GF-D8 (cell line): ENCODE measurements at places on chromosomes 2 and 18.

- DNase-seq, result no peak
These were observed 107.3 kb downstream of the CABYR start for GRCh38 chr18:24246143-24246542.

DNA sequence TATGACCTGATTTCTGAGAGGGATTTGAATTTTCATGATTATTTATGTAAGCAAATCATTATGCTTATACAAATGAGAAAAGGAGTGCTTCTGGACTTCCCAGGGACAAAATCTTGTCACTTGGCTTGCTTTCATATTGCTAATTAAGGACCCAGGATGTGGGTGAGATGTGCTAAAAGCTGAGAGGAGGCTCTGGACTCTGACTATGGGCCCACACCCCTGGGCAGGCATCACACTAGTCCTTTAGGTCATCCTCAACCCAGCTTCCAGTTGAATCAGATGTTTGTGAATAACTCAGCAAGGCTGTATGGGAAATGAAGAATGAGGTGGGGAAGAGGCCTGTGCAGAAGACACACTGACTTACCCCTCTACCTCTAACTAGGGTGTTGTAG, 11.9 kb downstream of the IL1B start:
- DNase-seq, result no peak

DNA sequence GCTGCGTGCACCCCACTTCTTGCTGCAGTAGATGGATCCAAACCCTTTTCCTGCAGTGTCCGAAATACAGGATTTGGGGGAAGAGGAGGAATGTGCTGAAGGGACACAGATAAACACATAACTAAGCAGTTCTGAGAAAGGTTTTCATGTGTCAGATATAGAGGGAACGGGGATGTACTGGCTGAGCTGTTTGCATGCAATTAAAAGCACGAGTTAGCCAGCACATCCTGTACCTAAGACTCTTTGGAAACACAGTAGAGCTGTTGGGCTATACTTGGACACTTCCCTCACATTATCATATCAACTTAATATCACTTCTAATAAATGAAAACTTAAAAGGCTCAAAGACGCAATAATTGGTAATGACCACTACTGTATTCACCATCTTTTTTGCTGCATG, 377.4 kb downstream of the XIRP2 start:
- no peak for DNase-seq

- DNase-seq, result no peak
These were observed 55.9 kb downstream of the E2F6 start for GRCh38 chr2:11410101-11410500.

- no peak for DNase-seq
These were observed 205.6 kb downstream of the RTP5 start for GRCh38 chr2:242075168-242075567.

DNA sequence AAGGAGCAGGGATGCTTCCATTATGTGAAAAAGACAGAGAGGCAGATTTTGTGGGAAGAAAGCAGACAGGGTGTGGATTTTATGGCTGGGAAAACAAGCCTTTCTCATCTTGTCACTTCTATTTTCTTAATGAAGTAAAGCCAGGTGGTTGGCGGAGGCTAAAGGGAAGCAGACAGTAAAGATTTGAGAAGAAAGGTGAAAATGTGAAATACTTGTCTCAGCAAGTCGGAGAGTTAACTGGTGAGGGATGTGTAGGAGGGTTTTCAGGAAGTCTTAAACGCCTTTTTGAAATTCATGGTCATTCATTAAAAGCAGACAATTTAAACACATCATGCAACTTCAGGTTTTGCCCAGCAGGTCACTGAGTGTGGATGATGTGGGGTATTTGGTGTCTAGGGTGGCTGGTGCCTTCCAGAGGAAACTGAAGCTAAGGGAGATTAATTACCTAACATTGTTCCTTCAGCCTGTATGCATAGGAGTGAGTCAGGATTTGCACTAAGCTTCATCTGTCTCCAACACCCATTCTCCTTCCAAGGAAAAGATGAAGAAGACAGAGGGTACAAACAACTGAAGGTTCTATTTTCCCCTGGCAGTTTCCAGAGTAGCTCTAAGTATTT, 20.7 kb downstream of the SLC14A2 start:
- no peak for DNase-seq

DNA sequence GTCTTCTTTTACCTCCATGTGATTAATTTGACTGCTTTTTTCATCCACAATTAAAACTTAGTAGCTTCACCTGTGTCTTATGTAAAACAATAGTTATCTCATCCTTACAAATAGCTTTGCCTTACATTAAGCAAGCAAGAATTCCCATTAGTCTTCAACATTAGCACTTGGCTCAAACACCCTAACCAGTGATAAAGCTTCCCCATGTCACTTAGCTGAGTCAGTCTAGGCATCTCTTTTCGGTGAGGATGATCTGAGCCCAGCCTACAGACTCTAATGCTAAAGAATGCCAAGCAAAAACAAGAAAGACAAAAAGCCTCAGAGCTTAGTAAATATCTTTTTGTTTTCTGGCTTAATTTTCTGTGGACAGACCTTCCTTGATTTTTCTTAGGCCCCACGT, 26.1 kb downstream of the GAD1 start:
- DNase-seq, result no peak

- DNase-seq, result no peak
These were observed 59.4 kb downstream of the DGKD start for GRCh38 chr2:233413559-233414272.

GRCh38 chr2:98236935-98237334, 109.3 kb upstream of the CNGA3 start:
- no peak for DNase-seq

DNA sequence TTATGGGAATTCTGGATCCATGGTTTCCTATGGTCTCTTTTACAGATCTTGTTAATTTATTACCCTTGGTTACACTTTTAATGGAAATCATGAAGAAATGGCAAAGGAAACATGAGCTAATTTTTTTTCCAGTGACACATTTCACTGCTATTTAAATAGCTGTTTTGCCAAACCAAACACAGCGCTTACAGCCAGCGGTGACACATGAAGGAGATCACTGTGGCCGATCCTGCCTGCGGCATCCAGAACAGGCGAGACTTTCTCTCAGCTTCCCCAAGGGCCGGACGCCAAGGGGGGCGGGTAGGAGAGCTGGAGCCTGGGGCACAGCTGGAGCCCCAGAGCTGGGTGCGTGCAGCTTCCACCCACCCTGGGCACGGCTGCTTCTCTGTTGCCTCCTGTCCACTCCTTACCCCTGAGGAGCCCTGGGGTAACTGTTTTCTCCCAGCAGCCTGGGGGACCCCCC, 81.4 kb upstream of the PKDCC start:
- DNase-seq, result no peak

DNA sequence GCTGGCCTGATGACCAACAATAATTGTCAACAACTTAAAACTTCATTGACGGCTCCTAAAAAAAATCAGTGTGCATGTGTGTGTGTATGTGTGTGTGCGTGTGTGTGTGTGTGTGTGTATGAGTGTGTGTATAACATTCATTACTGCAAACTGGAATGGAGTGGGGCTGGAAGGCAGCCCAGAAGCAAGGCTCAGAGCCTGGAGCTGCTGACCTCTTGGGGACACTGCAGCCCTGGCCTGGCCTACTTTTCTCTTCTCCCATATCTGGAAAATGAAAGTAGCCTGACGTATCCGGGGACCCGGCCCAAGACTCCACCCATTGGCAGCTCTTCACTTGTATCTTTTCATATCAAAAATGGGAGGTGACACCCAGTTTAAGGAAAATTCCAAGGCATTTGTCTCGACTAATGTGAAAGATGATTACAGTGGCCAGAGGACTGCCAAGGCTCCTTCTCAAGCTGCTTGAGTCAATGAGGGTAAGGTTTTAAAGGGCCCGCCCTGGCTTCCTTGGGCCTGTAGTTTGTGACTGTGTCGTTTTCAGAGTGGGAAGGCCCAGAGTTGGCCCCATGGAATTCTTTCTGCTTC, 72.4 kb upstream of the IL1R1 start:
- DNase-seq, result no peak

GRCh38 chr2:176546550-176546949, 277.3 kb downstream of the MTX2 start:
- no peak for DNase-seq

DNA sequence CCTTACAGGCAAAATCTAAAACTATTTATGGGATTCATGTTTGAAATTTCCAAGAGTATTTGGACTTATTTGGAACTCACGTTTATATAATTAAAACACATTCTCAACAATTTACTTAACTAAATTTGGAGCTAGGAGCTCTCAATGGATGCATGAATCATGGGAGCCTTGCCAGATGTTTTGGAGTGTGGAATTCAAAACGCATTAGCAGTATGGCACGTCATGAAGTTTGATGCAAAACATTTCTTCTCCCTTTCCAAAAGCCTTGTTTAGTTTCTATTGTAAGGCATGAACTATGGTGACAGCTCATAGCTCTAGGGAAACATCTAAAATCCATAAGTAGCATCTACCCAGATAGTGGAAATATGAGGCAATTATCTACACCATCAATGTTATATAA, 701.6 kb downstream of the SATB2 start:
- no peak for DNase-seq

GRCh38 chr2:113218283-113219091, 44.7 kb downstream of the PSD4 start:
- no peak for DNase-seq

DNA sequence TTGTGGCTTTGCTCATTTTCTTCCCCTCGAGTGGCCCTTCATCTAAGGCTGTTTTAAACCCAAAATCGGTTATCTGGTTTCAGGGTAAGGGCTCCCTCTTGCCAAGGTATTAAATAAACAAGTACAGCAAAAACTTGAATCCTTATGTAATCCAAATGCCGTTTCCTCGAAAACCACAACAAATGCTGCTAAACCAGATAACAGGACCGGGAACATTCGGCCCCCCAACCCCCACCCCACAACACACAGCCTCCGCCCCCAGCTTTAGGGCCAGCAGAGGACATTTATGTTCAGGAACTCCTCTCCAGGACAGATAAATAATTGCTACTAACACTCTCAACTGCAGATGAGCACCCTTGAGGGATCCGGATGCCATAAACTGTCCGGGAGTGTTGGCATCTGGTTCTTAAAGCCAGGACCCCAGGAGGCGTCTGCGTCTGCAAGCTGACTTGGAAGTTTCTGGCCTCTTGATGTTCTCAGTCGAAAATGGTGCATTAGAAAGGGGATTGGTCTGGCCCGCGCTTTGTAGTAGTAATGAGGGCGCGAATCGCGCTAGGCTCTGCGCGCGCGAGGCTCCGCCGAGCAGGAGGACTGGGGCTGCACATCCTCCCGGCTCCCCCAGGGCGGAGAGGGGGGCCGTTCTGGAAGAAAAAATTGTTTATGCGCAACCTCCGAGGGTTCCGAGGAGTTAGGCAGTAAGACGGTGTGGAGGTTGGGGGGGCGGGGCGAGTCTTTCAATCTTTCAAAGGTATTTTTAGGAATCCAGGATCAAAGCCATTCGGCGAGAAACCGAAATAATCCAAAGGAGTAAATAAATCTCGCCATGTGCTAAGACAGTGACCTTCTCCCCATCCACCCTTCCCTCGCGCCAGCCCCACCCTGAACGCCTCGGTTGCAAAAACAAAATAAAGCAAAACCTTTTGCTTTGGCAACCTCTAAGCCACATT, 3.9 kb upstream of the ID2 start:
- peak; percentile 72 for DNase-seq

DNA sequence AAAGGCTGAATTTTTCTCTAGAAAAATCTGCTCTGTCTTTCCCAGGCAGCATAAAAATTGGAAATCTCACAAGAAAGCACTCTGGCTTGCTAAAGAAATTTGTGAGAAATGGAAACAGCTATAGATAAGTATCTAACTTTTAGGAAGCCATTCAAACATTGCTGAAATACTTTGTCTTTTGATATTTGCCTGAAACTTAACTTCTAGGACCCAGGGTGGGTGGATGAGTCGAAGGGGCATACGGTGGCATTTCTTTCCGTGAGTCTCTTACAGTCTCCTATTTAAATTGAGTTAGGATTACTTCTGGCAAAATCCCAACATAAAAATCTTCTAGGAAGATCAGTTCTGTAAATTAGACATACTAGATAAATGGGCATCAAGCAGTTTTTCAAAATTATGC, 532 bp upstream of the COL3A1 start:
- DNase-seq, result no peak

DNA sequence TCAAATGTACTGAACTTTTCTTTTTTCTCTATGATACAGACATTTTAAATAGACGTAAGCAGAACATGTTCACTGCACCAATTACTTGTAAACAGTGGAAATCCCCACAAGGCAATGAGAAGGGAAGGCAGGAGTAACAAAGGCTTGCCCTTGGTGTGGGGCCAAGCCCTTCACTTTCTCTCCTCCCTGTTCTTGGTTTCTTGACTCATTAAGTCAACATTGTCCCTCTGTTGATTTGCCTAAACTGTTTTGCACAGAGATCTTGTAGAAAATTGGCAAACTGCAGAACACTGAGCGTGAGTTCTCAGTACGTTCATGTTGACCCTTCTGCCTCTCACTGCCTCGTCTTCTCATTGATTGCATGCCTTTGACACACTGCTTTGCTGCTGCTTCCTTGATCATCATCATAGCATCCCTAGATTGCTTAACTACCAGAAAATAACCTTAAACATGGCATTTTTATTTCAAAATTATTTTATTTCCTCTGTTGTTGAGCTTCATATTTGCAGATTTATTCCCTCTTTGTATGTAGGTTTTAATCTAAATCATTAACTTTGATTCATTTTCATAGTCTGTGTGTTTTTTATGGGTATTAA, 257.7 kb downstream of the PTGR3 start:
- DNase-seq, result no peak

DNA sequence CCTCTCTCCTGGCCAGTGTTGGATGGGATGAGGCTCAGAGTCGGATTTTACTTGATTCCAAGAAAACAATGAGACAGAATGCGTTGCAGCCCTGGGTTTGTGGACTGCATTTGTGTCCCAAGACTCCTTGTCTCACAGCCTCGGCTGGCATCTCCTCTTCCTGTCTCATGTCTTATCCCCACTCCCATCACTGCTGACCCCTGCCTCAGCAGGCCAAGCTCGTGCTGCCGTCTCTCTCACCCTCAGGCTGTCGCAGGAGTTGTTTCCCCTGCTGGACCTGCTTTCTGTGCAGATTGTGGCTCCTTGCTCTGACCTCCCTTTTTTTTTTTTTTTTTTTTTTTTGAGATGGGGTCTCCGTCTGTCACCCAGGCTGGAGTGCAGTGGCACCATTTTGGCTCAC, 70.2 kb upstream of the RALBP1 start:
- DNase-seq, result no peak

DNA sequence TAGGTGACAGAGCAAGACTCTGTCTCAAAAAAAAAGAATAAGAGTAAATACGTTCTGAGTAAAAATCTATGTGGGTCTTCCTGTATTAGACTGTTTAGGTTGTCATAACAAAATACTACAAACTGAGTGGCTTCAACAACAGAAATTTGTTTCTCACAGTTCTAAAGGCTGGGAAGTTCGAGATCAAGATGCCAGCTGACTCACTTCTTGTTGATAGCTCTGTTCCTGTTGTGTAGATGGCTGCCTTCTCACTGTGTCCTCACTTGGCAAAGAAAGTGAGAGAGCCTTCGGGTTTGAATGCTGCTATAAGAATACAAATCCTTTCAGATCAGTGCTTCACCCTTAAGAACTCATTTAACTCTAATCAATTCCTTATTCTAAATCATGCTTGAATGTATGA, 430.0 kb upstream of the VWC2L start:
- no peak for DNase-seq

GRCh38 chr2:4914551-4914950, 777.6 kb upstream of the SOX11 start:
- DNase-seq, result no peak

GRCh38 chr2:20536619-20537422, 89.9 kb downstream of the RHOB start:
- no peak for DNase-seq

GRCh38 chr2:73913414-73914054, 13.1 kb upstream of the DGUOK start:
- DNase-seq, result no peak

GRCh38 chr2:105788670-105789290, 44.1 kb downstream of the NCK2 start:
- DNase-seq, result no peak
